ENCODE measurements at places on chromosomes 4 and X. TPM values are rescaled to one million over a fixed set of nuclear protein-coding genes. Genes with fewer than 3 reads are reported as not detected.

DNA sequence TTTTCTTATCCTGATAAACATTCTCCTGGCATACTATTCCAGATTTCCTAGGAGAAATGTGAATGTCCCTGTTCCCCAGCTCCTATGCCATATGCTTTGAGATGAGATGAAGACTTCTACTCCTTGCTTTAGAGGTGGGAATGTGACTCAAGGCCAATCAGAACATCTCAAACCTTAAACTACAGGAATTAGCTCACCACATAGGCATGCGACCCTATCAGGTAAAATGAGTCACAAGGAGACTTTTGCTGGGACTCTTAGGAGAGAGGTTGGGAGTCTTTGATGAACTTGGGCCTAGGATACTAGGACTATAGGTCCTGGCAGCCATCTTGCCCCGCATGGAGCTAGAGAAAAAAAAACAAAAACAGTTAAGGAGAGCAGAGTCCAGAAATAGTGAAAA lies 5.8 kb upstream of the USO1 start:
- DNase-seq = no peak

GSX2 gene
- not detected for total RNA-seq

FAM236B gene
- total RNA-seq = not detected

LPAR4 gene
- not detected for total RNA-seq

DNA sequence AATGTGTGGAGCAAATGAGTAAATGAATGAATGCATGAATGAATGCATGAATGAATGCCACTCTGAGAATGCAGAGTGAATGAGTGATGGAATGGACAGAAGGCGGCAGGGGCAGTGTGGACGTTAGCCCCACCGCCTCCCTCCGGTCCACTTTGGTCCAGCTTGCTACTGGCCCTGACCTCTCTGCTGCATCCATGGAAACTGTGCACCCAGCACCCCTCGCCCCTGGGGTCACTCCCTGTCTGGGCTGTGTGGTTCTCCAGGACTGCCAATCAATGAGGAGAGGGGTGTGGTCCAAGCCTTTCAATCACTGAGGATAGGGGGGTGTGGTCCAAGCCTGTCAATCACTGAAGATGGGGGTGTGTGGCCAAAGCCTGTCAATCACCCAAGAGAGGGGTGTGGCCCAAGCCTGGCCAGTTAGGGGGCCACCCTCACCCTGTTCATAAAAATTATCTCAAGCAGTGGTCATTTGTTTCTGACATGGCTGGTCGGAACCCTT lies 39.2 kb upstream of the ASMTL start:
- peak; percentile 14 for DNase-seq
